ENCODE measurements at places on chromosomes 1 and 21. TPM values are rescaled to one million over a fixed set of nuclear protein-coding genes. Genes with fewer than 3 reads are reported as not detected.

The AZIN2 gene
- 30.3 TPM for total RNA-seq

The ST7L gene
- total RNA-seq, result 15.8 TPM

The PGLYRP3 gene
- total RNA-seq, result not detected

The GPR89B gene
- total RNA-seq, result 16.3 TPM

The KLHL17 gene
- 9.2 TPM for total RNA-seq

The AADACL4 gene
- not detected for total RNA-seq

The PRRX1 gene
- total RNA-seq, result 11.0 TPM

The SUSD4 gene
- under 0.01 TPM for total RNA-seq

The FCGR1A gene
- not detected for total RNA-seq

The CSF3R gene
- not detected for total RNA-seq

The OLIG2 gene
- total RNA-seq, result not detected

The ANGPTL3 gene
- total RNA-seq, result not detected

The HES2 gene
- total RNA-seq, result not detected

The RGS4 gene
- total RNA-seq, result 822 TPM

The TTLL7 gene
- 38.6 TPM for total RNA-seq

The CFHR4 gene
- not detected for total RNA-seq

The SLC37A1 gene
- total RNA-seq, result 0.59 TPM

The THEM5 gene
- not detected for total RNA-seq

The PDC gene
- total RNA-seq, result not detected

The SARS1 gene
- total RNA-seq, result 283 TPM

The ITLN2 gene
- not detected for total RNA-seq

The LDLRAD2 gene
- under 0.01 TPM for total RNA-seq

The APCS gene
- total RNA-seq, result not detected

The OR2G6 gene
- total RNA-seq, result not detected

The CELA3B gene
- total RNA-seq, result not detected

The PLA2G2A gene
- not detected for total RNA-seq

Data from smooth muscle cell of the umbilical artery (primary cell).